ENCODE measurements at places on chromosomes 3 and 15. TPM values are rescaled to one million over a fixed set of nuclear protein-coding genes. Genes with fewer than 3 reads are reported as not detected.

GRCh38 chr3:78792733-78793132 lies 975.1 kb downstream of the ROBO1 start:
- no peak for DNase-seq
- no peak overlapping the region for H3K4me3 ChIP-seq
- H3K4me1 ChIP-seq = peaks cover 4% of the 10 kb centered on the region
- no peaks in the 10 kb centered on the region for H3K27me3 ChIP-seq

DNA sequence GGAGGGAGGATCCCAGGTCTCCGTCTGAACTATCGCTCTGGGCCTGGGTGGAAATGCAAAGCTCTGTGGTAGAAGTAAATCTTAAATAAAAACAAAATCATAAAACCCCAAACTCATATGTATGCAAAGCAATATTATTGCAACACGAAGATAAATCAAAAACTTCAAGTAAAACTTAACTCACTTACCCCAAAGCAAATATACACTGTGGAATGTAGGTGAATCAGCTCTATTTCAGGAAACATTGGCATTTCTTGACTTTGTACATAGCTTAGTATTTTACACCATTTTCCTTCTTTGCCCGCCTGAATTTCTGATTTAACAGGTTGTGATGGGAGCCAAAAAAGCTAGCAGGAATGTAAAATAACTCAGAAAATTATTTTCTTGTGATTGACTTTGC lies 126.2 kb downstream of the TPRG1 start:
- no peaks in the 10 kb centered on the region for H3K27me3 ChIP-seq
- H3K4me1 ChIP-seq = peaks cover 34% of the 10 kb centered on the region
- H3K4me3 ChIP-seq = no peak overlapping the region
- H3K36me3 ChIP-seq = no peaks in the 10 kb centered on the region

DNA sequence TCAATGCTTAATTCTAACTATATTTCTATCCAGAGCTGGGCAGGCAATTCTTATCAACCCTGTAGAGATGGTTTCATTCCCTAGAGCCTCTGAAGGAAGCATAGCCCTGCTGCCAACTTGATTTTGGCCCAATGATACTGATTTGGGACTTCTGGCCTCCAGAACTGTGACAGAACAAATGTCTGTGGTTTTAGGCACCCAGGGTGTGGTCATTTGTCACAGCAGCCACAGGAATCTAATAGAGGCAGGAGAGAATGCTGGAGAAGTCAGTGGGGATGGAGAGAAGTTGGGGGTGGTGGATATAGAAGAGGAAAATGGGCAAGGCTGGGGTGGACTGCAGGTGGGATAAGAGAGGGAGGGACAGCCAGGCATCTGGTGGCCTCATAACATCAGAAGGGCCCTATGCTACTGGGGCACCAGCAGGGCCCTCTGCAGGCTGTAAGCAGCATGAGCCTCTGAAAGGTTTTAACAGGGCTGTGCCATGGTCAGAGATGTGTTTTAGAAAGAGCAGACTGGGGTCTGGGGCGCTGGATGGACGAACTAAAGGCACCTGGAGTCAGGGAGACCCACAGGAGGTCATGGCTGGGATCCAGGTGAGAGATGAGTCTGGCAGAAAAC lies 19.8 kb downstream of the MRPS11 start:
- H3K4me3 ChIP-seq = no peak overlapping the region
- no peak overlapping the region for H3K27ac ChIP-seq
- no peaks in the 10 kb centered on the region for H3K36me3 ChIP-seq
- H3K4me1 ChIP-seq = peaks cover 3% of the 10 kb centered on the region
- H3K27me3 ChIP-seq = no peaks in the 10 kb centered on the region

Gene C15orf62
- 0.63 TPM for total RNA-seq

GRCh38 chr15:101206176-101206591 lies 45.7 kb downstream of the CHSY1 start:
- DNase-seq = peak; percentile 94
- H3K4me1 ChIP-seq = peaks cover 88% of the 10 kb centered on the region
- peaks cover 42% of the 10 kb centered on the region for H3K36me3 ChIP-seq

GRCh38 chr15:29141308-29142128 lies 128.1 kb downstream of the NSMCE3 start:
- DNase-seq = no peak
- peaks cover 7% of the 10 kb centered on the region for H3K4me1 ChIP-seq
- H3K36me3 ChIP-seq = no peaks in the 10 kb centered on the region

Gene CASR
- total RNA-seq = not detected

DNA sequence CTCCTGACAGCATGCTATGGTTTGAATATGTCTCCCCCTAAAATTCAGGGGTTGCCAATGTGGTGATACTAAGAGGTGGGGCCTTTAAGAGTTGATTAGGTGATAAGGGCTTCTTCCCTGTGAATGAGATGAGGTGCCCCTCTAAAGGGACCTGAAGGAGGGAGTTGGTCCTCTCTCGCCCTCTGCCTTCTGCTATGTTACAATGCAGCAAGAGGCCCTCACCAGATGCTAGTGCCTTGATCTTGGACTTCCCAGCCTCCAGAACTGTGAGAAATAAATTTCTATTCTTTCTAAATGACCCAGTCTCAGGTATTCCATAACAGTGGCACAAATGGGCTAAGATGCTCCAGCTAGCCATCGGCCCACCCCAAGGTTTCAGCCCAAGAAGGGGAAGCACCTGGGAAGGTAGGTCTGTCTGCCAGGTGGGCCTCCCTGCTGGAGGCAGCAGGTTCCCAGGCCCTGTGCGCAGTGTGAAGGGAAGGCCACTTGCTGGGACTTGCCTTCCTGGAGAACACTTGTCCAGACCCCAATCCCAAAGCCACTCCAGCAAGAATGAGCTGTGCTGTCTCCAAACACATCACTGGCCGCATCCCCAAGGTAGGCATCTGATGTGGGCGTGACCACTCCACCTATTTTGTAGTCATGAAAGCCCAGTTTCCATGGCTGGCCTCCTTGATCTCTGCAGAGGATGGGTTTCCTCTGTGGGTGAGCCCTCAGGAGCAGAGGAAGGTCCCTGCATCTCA lies 9.0 kb downstream of the TGM4 start:
- H3K36me3 ChIP-seq = no peaks in the 10 kb centered on the region
- DNase-seq = no peak
- H3K27ac ChIP-seq = no peak overlapping the region
- H3K4me1 ChIP-seq = no peaks in the 10 kb centered on the region
- no peak overlapping the region for H3K4me3 ChIP-seq
- H3K27me3 ChIP-seq = peaks cover 10% of the 10 kb centered on the region

DNA sequence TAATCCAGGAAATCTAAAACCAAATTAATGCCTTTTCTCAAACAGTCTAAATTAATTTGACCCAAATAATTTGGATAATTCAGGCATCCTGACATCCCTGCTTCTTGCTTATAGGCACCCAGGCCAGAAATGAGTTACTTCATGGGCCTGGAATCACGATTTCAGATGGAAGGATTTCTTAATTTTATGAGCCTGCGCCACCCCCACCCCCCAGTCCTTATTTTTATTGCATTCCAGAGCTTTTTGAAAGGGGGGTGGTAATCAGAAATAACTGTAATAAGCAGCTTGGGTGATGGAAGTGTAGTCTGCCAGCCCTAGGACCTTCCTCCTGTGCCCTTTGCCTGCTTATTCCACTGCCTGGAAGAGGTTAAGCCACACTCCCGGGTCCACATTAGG lies 1.3 kb downstream of the AP2M1 start:
- H3K27ac ChIP-seq = peak overlapping the region; percentile 34
- no peak for DNase-seq
- peaks cover 28% of the 10 kb centered on the region for H3K36me3 ChIP-seq
- peak overlapping the region; percentile 85 for H3K4me3 ChIP-seq
- H3K4me1 ChIP-seq = peaks cover 29% of the 10 kb centered on the region

Gene NSMCE3
- total RNA-seq = 10.5 TPM

DNA sequence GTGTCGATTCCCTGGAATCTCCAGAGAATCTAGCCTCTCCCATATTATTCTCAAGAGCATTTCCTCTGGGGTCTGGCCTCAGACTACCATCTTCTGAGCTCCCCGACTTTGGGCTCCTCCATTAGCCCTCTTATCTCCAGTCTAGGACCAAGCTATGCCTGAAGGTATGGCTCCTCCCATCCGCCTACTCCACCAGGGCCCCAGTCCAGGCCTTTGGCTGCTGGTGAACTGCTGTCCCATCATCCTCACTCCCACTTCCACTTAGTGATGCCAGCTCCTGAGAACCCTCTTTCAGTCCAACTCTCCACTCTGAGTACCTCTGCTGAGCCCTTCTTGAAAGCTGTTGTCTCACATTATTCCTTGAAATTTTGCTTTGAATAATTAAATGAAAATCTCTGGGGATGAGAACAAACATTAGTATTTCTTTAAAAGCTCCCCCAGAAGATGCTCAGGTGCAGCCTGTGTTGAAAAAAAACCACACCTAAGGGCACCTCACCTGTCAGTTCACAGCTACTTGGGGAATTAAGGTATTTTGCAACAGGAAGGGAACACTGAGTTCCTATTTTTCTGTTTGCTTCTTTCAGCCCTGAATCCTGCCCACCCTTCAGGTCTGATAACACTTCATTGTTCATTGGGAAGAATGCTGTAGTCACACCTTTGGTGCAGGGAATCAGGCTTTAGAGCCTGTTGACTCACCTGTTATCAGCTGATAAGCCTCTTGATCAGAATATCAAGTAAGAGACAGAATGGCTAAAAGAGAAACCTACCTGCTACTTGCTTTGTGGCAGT lies 9.5 kb downstream of the CLDN18 start:
- H3K4me1 ChIP-seq = no peaks in the 10 kb centered on the region
- H3K4me3 ChIP-seq = no peak overlapping the region
- no peak for DNase-seq
- H3K36me3 ChIP-seq = no peaks in the 10 kb centered on the region

DNA sequence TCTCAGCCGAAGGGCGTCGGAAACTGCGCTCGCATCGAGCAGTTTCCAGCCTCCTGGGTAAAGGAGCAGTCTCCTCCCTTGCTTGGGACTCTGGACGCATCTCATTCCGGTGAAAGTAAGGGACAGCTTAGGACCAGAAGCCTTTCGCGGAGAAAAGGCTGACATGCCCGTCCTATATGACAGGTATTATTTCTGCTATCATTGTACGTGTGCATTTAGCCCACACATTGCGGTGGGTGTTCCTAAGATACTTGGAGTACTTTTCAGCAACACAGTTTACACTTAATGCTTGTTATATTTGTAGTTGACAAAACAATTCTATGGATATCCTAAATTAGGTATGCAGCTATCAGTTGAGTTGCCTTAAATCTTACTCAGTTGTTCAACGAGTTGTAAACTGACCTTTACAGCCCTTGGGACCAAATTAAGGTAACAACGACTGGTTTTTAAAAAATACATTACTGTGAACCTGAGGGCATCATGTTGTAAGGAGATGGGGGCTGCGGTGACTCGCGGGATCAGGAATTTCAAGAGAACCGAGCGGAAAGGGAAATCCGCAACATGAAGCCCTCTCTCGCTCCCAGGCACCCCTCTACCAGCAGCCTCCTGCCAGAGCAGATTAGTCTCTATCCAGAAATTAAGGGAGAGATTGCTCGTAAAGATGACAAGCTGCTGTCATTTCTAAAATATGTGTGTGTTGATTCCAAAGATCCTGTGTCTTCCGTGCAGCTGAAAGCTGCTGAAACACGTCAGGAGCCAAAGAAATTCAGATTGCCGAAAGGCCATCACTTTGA lies 632 bp upstream of the COPS2 start:
- peak overlapping the region; percentile 98 for H3K27ac ChIP-seq
- no peaks in the 10 kb centered on the region for H3K27me3 ChIP-seq
- peaks cover 6% of the 10 kb centered on the region for H3K36me3 ChIP-seq
- H3K4me3 ChIP-seq = peak overlapping the region; percentile 99
- H3K4me1 ChIP-seq = peaks cover 32% of the 10 kb centered on the region

GRCh38 chr3:188269040-188269439 lies 115.1 kb downstream of the LPP start:
- peaks cover 9% of the 10 kb centered on the region for H3K36me3 ChIP-seq
- no peak overlapping the region for H3K4me3 ChIP-seq
- peaks cover 14% of the 10 kb centered on the region for H3K4me1 ChIP-seq
- no peaks in the 10 kb centered on the region for H3K27me3 ChIP-seq
- H3K27ac ChIP-seq = no peak overlapping the region

Gene TNNC1
- 5.9 TPM for total RNA-seq

DNA sequence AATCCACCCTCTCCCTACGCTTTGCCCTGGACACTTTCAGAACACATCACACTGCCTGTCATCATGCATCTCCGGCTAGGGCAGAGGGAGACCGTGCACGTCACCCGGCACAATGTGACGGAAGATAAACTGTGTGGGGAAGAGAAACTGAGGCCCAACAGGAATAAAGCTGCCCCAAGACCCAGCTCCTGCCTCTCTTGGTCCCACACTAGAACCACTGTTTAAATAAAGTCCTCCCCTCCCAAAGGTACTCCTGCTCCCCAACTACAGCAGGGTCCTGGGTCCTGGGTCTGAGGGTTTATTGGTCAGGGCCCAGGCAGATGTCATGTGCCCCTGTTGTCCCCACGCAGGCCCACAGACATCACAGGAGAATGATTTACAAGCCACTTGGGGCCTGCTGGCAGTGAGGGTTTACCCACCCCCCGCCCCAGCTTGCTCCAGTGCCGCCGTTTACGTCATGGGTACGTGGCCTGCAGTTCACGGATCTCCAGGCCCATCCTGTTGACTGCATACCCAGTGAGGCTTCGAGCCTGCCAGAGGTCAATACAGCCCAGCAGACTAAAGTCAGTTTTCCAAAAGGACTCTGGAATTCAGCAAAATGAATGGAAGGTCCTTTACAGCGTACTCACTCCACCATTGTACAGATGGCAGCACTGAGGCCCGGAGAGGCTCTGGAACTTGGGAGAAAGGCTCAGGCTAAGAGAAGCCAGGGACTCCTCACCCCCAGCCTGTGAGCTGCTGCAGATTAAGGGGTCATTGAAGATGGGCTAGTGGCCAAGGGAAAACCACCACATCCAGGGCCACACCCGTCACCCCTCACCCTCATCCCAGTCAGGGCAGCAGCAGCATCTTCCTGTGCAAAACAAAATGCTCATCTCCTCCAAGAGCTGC lies 23.2 kb downstream of the ALS2CL start:
- no peak overlapping the region for H3K4me3 ChIP-seq
- no peak for DNase-seq
- H3K36me3 ChIP-seq = no peaks in the 10 kb centered on the region
- H3K27me3 ChIP-seq = no peaks in the 10 kb centered on the region

Gene ZPLD1
- total RNA-seq = not detected

All from activated CD8-positive, alpha-beta T cell treated with anti-CD3 and anti-CD28 coated beads for 36 hours (primary cell).